ENCODE measurements at places on chromosomes 4 and X.
A peak's percentile ranks its signal among the peaks of the same experiment; 100 is the strongest.

DNA sequence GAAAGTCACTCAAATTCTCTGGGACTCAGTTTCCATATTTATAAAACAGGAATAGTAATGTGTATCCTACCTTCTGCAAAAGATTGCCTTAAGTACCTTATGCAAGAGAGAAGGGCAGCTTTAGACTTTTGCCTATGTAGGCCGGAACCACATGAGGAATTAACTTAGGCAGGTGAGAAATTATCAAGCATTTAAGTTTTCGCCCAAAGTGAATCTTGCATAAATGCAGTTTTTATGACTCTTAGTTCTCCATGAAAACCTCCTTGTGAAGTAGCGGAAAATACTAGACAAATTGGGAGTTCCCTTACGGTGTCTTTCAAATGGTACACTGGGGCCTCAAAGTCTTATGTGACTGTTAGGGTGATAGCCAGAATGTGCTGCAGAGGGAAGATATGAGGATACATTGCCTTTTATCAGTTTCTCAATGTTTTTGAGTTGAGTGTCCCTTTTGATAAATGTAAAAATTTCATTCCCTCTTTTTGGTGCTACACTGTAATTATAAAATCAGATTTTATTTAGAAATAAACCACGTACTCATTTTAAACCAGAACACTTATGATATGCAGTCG lies 2.6 kb downstream of the SH2D1A start:
- no peak for DNase-seq

DNA sequence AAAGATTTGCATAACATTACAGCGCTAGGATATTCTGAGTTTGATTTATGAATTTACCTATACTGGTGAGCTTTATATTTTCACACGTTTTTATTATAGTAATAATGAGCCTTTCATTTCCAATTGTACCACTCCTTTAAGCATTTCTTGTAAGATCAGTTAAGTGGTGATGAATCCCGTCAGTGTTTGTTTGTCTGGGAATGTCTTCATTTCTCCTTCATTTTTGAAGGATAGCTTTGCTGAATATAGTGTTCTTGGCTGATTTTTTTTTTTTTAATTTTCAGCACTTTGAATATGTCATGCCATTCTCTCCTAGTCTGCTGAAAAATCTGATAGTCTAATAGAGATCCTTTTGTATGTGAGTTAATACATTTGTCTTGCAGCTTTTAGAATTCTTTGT lies 70.1 kb downstream of the IL15 start:
- DNase-seq, result no peak

- no peak for DNase-seq
Measured at GRCh38 chr4:37446016-37446415, 201.5 kb downstream of the NWD2 start.

GRCh38 chrX:134659761-134660160 lies 1.5 kb upstream of the PLAC1 start:
- DNase-seq, result no peak

- no peak for DNase-seq
Measured at GRCh38 chrX:46257451-46257879, 287.8 kb downstream of the ZNF674 start.

- DNase-seq, result no peak
Measured at GRCh38 chr4:88285235-88285653, 883 bp upstream of the PPM1K start.

- DNase-seq, result no peak
Measured at GRCh38 chr4:63619771-63620170, 789.5 kb downstream of the TECRL start.

DNA sequence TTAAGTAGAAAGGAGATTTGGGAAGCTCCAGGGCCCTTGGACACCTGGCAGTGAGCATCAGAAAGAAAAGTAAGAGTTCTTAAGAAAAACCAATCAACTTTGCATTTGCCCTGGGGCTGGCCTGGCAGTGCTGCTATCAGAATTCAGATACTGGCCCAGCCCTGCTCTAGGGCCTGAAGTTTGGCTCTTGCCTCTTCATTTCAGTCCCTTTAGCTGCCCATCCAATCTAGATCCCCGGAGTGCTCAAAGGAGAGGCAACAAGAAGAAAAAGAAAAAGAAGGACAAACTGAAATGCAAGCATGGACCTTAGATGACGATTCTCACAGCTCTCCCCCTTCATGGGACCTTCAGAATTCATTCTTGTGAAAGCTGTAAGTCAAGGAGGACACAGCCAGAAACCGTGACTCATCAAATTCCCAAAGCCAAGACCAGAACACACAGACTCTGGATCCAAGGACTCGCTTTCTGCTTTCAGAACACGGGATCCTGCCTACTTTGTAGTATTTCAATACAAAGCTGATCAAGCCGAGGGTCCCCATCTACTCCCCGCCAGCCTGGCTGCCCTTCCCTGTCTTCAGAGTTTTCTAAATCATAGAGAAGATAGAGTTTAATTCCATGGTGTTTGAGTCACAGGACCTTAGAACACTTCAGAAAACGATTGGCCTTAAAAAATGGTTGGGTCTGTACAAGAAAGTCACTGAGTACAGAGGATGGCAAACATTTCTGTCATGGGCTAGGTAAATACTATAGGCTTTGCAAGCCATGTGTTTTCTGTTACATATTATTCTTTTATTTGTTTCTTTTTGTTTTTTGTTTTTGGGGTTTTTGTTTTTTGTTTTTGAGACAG lies 103.7 kb downstream of the RBM47 start:
- no peak for DNase-seq

- DNase-seq, result no peak
Measured at GRCh38 chrX:139192386-139192961, 338.1 kb upstream of the F9 start.

DNA sequence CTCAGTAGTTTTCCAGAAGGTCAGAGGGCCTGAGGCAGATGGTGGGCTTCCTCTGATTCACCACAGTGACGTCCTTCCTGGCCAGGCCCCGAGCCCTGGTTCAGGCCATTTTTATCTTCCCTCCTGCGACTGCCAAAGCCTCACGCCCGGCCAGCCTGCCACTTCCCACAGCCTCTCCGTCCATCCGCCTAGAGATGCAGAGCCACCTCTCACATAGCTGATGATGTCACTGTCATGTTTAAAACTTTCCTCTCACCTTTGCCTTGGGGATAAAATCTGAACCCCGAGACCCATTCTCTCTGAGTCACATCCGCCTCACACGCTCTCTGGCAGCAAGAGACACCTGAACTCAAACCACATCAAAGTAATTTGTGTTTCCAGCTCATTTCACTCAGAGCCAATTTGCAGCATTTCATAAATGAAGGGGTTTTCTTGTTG lies 175.3 kb downstream of the QDPR start:
- DNase-seq, result peak; percentile 71

GRCh38 chr4:106340774-106341173 lies 24.4 kb downstream of the AIMP1 start:
- DNase-seq, result no peak

GRCh38 chr4:2333916-2334644 lies 72.2 kb upstream of the MXD4 start:
- DNase-seq, result no peak

GRCh38 chr4:65653740-65654361 lies 16.4 kb downstream of the EPHA5 start:
- no peak for DNase-seq

DNA sequence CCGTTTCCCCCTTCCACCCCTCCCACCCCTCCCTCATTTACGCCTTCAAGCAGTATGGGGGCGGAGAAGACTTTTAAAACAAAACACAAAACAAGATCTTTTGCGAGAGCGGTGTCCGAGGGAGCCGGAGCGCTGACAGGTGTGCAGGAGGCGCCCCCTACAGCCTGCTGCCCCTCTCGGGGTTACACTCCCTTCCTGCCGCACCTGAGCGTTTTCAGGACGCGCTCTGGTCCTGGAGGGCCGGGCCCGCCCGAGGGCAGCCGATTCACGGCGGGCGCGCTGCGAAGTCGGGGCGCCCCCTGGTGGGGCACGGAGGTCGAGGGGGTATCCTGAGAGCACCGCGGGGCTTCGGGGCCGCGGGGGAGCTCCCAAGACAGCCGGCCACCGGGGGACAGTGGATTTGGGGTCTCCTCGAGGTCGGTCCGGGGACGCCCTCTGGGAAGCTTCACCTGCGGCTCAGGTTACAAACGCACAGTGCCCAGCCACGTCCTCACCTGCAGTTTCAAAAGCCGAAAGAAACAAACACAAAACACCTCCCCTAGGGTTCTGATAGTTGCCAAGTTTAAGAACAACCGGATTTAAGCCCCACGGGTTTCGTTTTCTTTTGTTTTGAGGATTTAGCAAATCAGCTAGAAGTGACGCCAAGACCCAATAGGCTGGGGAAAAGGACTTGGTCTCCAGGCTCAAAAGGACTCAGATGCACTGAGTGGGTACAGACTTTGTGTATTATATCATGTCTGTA lies 8.0 kb upstream of the NEUROG2 start:
- DNase-seq, result peak; percentile 54

GRCh38 chr4:36004204-36004851 lies 240.0 kb downstream of the ARAP2 start:
- no peak for DNase-seq

DNA sequence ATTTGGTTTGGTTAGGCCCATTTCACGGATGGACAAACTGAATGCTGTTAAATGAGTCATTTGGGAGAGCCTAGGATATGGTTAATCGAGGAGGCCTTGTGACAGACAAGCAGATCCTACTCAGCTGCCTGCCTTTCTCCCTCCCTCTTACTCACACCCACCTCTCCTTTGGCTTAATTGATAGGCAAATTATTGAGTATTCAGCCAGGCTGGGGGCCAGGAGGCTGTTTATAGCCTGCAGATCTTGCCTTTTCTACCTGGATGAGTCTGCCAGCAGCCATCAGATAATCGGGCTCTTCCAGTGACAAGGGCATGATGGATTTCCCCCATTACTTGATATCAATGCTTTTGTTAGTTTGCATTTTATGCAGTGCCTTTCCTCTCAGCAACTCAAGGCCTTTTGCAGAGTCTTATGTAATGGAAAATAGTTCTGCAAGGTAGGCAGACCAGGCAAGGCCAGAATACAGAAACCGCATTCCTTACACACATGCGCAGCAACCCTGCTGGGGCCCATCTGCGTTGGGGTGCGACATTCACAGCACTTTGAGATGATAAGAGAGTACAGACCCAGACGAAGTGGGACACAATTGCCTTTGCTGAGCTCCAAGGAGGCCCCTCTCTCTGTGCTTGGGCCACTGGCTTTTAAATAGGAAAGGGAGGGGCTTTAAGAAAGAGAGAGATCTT lies 96.2 kb upstream of the ATP6AP2 start:
- no peak for DNase-seq

DNA sequence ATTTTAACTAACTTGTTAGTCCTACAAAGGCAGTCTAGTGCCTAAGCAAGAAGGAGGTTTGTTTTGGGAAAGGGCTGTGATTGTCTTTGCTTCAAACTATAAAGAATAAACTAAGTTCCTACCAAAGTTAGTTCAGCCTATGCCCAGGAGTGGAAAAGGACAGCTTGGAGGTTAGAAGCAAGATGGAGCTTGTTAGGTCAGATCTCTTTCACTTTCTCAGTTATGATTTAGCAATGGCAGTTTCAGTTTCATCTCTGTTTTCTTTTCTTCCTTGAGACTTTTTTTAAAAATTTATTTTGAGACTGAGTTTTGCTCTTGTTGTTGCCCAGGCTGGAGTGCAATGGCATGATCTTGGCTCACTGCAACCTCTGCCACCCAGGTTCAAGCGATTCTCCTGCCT lies 82.9 kb upstream of the NLGN4X start:
- DNase-seq, result no peak

DNA sequence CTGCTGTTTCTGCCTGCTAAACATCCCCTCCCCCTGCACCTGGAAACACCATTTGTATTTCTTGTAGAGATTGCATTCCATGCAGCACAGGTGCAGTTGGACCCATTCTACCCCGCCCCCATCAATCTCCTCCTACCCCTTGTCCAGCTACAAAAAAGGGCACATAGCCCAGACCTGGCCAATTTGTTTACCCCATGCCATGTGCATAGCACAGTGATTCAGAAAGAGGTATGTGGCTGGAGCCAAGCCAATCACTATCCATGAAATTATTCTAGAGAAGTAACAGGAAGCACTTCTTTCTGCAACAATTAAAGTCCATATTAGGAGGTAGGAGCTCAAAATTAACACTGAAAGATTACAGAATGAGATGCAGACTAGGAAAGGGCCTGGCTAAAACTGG lies 20.2 kb upstream of the TMEM184C start:
- DNase-seq, result no peak

DNA sequence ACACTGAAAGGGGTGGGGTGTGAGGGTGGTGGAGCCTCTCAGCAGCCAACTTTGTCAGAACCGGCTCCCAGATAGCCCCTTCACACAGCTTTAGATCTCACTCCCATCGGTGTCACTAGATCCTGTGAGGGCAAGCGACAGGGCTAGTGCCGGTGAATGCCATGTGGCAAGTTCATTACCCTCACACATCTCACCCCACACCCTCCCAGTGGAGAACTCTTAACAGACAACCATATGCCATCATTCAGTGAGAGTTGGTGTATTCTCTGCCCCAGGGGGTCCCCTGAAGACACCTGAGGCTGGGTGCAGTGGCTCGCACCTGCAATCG lies 15.3 kb downstream of the SEPTIN6 start:
- no peak for DNase-seq

DNA sequence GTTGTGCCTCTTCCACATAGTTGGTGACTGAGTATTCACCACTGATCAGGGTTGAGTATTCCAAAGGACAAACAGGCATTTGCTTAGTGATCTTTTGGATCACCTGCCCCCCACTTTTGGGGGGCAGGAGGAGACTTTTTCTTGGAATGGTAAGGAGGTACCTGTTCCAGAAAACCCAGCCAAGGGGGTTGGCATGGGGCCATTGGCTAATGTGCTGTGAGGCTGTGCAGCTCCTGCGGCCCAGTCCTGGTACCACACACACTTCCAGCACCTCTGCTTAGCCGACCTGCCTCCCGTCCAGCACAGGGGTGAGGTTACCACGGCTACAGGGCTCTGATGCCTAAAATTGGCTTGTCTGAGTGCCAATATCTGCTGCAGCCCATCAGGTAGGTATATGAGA lies 40.1 kb upstream of the MGST2 start:
- DNase-seq, result no peak

DNA sequence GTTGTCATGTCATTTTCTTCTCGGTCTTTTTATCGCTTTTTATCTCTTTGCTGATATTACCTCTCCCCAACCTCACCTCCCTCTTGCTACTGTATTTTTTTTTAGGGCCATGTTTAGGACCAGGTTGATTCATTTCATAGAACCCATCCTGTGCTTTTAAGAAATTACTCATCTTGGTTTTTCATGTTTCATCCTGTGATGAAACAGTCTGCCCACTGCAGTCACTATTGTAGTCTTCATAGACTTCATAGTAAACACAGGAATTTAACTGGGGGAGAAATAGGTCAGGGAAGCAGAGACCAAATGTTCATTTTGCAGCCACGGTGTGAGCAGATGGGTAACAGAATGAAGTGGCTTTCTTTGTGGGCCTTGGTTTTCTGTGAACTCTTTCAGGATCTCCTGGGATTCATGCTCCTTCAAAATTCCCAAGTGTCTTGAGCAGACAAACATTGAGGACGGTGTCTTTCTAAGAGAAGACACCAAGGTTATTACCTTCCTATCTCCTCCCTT lies 161.8 kb downstream of the NAA11 start:
- DNase-seq, result no peak
